ENCODE measurements at places on chromosomes 2 and 18.

- DNase-seq = no peak
Observed at GRCh38 chr2:84487298-84487996, 28.4 kb upstream of the SUCLG1 start.

GRCh38 chr2:190280565-190281350 is 38.9 kb downstream of the HIBCH start:
- DNase-seq = no peak

GRCh38 chr18:52339891-52340371 is at the start of gene DCC:
Gene DCC, plus strand, starts transcription at chr18:52340197. Its CDS starts 591 bp downstream, at chr18:52340788.
- DNase-seq = no peak

GRCh38 chr2:68428746-68429145 is 38.3 kb downstream of the FBXO48 start:
- DNase-seq = no peak

GRCh38 chr2:74423231-74424095 is 1.9 kb downstream of the WDR54 start:
- no peak for DNase-seq

DNA sequence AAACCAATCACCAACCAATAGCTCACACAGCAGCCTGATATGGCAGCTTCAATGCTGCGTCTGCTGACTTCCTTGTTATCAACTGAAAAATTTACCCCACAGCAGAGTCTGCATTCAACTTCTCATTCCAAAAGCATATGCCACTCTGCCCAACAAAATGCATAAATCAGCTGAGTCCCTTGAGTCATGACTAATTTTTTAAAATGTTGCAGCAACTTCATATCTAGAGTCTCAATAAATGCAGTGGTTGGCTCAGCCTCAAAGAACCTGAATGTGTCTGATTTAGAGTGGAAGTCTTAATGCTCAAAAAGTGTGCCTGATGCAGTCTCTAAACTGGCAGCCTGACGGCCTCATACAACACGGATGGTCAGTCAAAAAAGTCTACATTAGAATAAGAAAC is 46.5 kb downstream of the FARSB start:
- no peak for DNase-seq

DNA sequence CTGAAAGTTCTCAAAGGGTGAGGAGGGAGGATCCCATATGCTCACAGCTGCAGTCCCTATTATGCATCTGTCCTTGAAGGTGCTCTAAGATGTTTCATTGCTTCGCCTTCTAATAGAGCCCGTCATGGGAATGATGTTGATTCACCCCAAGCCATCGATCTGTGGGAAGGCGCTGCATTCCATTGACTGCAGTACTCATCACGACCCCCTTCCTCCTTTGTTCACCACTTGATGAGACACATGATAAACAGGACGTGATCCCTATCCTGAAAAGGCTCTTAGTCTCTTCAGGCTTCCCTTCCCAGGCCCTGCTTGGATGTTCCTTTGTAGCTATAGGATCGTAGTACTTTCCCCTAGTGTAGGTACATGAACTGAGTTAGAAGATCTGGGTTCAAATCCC is 181.8 kb downstream of the AGPS start:
- no peak for DNase-seq
